ENCODE measurements at places on chromosomes 16 and 17.

DNA sequence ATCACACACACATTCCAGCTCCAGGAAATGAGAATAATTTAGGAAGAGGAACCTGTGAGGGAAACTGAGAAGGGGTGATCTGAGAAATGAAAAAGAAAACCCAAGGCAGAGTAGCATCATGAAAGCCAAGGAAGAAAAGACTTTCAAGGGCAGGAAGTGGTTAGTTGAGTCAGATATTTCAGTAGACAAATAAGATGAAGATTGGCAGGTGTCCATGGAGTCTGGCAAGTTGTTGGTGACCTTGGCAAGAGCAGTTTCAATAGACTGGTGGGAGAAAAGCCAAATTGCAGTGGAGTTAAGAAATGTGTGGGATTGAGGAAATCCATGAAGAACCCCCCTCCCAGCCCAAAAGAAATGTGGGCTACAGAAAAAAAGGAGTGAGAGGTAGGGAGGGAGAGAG lies 10.7 kb downstream of the GNAO1 start:
- DNase-seq: no peak

DNA sequence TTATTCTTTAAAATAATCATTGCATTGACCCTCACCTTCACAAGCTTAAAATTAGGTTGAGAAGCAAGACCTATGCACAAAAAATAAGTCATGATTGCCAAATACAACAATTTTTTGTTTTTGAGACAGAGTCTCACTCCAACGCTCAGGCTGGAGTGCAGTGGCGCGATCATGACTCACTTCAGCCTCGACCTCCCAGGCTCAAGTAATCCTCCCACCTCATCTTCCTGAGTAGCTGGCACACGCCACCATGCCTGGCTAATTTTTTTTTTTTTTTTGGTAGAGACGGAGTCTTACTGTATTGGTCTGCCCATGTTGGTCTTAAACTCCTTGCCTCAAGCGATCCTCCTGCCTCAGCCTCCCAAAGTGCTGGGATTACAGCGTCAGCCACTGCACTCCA lies 24.2 kb downstream of the ZNF652 start:
- no peak for DNase-seq

DNA sequence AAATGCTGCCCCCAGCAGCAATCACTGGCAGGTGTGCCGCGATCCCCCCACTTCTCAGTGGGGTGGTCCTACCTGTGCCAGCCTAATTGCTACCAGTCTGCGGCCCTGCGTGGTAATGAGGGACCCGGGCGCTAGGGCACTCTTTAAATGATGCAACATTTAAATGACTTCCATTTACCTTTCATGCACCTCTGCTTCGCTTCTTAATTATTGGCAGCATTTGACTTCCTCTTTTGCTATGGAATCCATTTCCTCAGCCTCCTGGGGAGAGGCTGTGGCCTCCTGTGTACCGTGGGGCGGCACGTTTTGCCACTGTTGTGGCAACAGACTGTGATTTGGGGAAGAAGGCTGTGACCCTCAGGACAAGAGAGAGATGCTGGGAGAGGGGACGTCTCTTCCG lies 86.1 kb downstream of the RPA1 start:
- no peak for DNase-seq

DNA sequence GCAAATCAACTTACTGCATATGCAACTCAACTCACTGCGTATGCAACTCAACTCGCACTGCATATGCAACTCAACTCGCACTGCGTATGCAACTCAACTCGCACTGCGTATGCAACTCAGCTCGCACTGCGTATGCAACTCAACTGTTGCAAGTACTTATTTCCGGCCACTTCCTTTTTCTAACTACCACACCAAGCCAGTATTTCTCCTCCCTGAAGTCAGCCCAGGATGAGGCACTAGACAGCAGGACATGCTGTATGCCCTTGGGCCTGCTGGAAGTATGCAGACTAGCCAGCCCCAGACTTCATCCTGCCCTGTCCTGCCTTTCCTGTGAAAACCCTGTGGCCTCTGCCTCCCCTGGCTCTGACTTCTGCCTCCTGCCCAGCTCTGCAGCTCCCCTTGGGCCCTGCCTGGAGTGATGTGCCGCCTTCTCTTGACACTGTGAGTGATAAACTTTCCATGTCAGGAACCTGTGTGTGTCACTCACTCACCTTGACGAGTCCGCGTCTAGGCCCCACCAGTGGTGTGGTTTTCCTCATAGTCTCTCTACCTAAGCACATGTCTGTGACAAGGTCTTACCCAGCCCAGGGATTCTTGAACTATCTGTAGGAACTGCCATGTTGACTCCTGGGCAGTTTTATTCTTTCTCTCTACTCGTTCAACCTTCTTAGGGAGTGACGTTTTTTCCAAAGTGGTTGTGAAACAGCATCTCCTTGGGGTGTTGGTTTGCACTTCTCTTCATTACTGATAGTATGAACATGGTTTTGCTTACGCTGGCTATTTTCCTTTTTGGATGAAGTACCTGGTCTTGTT lies 16.4 kb downstream of the ZNF778 start:
- DNase-seq: no peak

GRCh38 chr16:65061935-65062518 lies 59.8 kb downstream of the CDH11 start:
- no peak for DNase-seq

GRCh38 chr17:1220346-1220745 lies 40.6 kb upstream of the ABR start:
- no peak for DNase-seq

- DNase-seq: no peak
Measured at GRCh38 chr16:62642677-62643076, 606.4 kb upstream of the CDH8 start.

GRCh38 chr17:64036198-64036922 lies 15.9 kb upstream of the ICAM2 start:
- DNase-seq: peak; percentile 92

GRCh38 chr16:4301968-4302367 lies 13.9 kb upstream of the GLIS2 start:
- DNase-seq: no peak

GRCh38 chr17:33352526-33352925 lies 59.4 kb upstream of the ASIC2 start:
- DNase-seq: no peak

GRCh38 chr17:50931144-50931908 lies 65.2 kb upstream of the TOB1 start:
- DNase-seq: peak; percentile 91

DNA sequence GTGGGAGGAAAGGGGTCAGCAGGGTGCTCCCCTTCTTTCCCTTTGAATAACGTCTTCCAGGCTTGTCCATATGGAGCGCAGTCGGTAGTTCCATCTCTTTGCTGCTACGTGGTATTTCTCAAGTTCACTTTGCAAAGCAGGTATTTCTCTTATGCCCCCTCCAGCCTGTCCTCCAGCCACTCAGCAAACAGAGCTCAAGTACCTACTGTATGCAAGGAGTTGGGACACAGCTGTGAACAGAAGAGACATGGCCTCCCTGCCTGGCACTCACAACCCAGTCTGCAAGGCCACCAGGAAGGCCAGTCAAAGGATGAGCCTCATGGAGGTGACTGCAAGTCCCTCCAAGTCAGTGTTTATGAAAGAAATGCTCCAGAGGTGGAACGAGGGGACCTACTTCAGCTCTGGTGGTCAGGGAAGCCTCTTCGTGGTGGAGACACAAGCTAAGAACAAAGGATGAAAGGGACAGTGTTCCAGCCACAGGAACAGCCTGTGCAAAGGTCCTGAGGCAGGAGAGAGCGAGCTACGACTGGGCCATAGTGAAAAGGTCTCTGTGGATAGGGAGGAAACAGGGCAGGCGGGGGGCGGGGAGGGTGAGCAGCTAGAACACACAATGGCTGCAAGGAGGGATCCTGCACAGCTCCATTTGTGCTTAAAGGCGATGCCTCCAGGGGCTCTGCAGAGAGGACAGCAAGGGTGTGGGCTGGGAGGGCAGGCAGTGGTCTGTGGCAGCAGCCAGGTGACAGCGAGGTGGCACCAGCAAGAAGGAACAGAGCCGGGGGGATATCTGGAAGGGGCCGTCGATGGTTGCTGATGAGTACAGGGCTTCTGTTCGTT lies 32.6 kb downstream of the PPL start:
- DNase-seq: no peak

DNA sequence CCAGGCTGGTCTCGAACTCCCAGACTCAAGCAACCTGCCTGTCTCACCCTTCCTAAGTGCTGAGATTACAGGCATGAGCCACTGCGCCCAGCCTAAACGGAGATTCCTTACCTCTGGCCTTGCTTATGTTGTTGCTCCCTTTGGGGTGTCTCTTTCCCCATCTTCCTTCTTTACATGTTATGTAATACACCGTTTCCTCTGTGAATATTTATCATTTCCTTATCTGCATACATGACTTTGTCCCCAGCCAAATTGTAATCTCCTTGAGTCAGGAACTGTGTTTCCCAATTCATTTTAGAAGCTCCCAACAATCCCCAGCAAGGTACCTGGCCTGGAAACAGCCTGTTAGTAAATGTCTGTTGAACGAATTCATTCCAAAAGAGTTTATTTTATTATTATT lies 15.7 kb downstream of the COPZ2 start:
- DNase-seq: no peak

GRCh38 chr16:12682432-12683165 lies 121.1 kb downstream of the CPPED1 start:
- DNase-seq: no peak

GRCh38 chr16:1713331-1713730 lies 7.3 kb downstream of the MAPK8IP3 start:
- no peak for DNase-seq

DNA sequence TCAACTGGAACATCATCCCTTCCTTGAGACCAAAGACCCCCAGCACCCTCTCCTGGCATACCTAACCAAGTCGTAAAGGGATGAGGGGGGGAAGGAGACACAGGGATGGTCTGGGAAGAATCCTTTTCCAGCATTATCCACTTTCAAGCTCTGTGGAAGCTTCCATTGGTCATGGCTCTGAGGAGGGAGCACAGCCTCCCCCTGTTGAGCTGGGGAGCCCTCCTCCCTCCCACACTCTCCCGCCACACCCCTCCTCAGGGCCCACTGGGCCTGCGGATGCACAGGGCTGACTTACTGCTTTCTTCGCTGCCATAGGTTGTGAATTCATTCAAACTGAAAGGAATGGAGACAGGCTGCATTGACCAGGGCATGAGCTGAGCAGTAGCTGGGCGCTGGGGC lies 12.4 kb downstream of the CSF3 start:
- no peak for DNase-seq

GRCh38 chr17:34178092-34178491 lies 77.0 kb upstream of the CCL2 start:
- DNase-seq: peak; percentile 87

GRCh38 chr17:57588086-57588485 lies 157.0 kb downstream of the CCDC182 start:
- no peak for DNase-seq

DNA sequence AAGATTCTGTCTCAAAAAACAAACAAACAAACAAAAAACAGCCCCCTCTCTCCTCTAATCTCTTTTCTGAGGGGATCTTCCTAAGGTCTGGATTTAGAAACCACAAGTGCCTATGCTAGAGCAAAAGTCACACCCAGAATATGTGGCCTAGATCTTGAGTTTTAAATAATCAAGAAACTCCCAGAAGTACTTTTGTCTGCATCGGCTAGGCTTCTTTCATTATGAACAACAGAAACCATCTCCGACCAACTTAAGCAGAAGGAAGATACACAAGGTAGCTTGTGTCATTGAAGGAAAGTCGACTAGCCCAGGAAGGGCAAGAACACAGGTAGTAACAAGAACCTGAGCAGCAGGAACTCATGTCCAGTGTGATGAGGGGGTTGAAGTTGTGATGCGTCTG lies 73.9 kb upstream of the KIFC3 start:
- no peak for DNase-seq

DNA sequence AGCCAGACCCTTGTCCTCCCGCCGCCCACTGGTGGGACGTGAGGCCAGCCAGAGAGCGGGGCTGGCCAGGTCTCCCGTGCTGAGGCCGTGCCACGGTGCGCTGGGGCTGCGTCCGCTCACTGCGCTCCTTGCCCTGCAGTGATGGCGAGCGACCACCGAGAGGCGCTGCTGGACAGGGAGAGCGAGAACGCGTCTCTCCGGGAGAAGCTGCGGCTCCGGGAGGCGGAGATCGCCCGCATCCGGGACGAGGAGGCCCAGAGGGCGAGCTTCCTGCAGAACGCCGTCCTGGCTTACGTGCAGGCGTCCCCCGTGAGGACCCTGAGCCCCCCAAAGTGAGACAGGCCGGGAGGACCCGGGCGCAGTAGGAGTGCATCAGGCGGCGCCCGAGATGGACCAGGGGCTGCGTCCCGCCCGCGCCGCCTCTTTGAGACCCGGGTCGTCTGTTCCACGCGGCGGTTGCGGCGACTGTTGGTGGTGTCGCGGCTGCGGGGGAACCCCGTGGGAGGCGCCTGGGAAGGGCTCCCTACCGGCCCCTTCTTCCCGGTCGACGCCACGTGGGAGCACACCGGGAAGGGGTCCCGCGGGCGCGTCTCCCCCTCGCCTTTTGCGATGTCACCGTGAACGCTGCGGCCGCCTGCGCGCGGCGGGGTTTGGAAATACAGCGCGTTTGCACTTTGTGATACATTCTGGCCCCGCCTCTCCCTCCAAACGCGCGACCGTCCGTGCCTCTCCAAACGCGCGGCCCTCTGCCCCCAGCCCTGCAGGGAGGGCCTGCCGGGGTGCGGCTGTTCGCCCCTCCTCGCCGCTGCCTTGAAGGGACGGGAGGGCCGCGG lies 792 bp upstream of the RAC3 start:
- DNase-seq: peak; percentile 97

DNA sequence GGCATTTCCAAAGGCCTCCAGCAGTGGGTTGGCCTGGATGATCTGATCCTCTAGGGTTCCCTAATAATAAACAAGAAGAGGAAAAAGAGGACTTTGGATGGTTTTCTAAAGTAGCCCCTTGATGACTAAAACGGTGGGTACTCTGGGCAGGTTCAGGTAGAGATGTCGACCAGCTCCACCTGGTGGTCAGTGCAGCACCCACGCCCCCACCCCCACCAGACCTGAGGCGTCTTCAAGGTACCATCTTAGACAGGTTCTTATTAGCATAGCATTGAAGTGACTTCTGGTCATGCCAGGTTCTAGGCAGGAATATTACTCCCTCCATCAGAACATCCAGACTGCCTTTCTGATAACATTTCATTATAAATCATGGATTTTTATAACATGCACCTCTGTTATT lies 15.0 kb downstream of the MYH13 start:
- DNase-seq: peak; percentile 82

Measured in H9 (cell line).